ENCODE measurements at places on chromosomes 12 and 14.
A peak's percentile ranks its signal among the peaks of the same experiment; 100 is the strongest.

DNA sequence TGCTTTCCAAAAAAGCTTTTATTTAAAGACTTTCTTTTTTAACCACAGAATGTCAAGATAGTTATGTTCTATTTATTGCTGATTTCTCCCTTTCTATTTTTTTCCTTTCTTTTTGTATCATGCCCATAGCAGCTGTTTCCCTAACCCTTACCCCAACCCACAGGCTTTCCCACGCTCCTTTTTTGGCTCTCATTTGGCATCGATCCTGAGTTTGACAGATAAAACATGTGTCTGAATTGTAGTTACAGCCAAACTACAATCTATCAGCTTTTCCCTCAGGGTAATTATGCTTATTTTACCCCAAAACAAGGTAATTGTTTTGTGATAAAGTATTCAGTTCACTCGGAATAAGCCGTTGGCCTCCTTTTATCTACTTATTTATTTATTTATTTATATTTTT, 46.7 kb downstream of the PDE3A start:
- DNase-seq = no peak

GRCh38 chr14:59419303-59419702, 45.9 kb downstream of the GPR135 start:
- no peak for DNase-seq

DNA sequence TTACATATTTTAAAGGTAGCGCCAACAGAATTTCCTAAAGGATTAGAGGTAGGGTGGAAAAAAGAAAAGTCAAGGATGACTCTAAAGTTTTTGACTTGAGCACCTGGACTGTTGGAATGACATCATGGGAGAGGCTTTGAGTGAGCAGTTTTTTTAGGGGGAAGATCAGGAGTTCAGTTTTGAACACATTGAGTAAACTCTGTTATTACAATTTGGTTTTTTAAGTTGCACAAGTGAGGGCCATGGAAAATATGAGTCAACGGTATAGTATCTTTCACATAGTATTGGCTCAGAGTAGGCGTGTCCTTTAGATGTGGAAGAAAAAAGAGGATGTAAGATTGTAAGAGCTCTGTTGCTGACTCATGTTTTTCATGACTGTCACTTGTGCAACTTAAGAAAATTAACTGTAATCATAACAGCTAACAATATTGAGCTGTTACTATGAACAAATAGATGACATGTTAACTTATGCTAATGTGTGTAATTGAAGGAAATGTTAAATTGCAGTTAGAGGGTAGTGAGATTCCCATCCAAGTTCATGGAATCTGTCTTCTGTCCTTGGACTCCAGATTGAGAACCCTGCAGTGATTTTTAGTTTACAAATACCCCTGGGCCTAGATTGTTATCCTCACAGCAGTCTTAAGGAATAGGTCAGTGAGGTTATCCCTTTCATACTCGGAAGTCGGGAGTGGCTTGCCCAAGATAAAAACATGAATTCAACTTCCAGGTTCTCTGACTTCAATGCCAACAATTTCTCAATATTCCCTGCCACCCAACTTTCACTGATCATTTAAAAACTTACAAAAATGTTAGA, 48.2 kb upstream of the ATP2B1 start:
- DNase-seq = peak; percentile 98

DNA sequence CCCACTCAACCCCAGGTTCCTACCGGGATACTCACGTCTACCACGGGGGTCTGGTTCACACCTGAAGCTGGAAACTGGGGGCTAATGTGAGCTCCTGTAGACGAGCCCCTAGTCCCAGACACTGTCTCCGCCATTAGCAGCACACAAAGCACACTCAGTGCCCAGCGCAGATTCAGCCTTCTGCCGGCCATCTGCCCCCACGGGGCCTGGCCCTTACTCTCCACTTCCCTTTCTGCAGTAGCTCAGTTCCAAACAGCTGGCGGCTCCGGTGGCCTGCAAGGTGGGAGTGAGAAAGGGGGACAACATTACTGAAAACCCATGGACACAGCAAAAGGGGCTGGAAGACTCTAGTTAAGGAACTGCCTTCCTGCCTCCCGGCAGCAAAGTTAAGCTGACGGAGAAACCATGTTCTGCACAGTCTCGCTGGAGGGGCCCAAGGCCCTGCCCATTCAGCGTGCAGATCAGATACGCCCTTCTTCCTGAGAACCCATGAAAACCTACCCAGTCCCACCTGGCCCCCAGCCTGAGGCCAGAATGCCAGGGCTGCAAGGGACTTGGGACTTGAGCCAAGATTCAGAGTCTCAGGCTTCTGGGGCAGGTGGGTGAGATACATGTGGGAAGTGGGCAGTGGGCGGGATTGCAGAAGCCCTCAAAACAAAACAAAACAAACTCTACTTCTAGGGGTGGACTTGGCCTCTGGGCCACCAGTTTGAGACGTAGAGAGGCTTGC, 2.1 kb downstream of the SLC8B1 start:
- no peak for DNase-seq

- no peak for DNase-seq
Measured at GRCh38 chr12:110754101-110754793, 11.6 kb upstream of the PPP1CC start.

- no peak for DNase-seq
Measured at GRCh38 chr14:90660865-90661570, 155.2 kb downstream of the TTC7B start.

GRCh38 chr12:108856428-108857157, 790 bp downstream of the SSH1 start:
- DNase-seq = peak; percentile 65

DNA sequence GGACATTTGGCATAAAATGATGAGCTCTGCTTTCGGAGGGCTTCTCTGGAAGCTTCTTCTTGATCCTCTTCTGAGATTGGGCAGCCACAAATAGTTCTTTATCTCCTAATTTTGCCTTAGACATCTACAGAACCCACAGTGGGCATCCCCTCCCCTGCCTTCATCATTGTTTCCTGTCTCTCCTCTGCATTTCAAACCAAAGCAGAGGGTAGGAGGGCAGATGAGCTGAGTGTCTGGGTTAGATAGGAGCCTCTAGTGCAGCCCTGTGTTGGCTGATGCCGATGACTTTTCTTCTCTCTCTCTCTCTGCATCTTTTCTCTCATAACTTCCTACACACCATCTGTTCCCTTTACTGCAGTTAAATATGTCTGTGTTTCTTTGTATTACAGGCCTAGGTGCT, 8.5 kb upstream of the IL26 start:
- DNase-seq = no peak

GRCh38 chr12:27580561-27581330, 56.7 kb downstream of the PPFIBP1 start:
- no peak for DNase-seq

DNA sequence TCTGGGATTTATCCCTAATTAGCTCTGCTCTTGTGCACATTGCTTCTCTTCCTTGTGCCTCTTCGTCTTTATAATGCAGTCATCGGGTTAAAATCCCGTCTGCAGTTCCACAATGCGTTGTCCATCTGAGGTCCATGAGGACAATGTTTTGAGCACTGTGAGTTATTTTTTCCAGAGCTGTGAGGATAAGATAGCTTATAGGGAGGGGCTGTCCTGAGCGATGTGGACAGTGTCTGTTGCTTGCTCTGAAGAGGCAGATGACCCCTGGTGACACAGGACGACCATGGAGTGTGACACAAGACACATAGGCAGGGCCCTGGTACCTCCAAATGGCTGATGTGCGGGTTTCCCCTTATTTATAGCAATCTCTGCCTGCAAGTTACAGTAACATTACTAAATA, 132.5 kb downstream of the SMOC1 start:
- no peak for DNase-seq
